Kasumi-1 (cell line): ENCODE measurements at places on chromosomes 16 and 17.

GRCh38 chr17:19424934-19425868 is 14.2 kb downstream of the RNF112 start:
- DNase-seq: no peak

- peak; percentile 99 for DNase-seq
These were observed 806 bp upstream of the CYB561 start for GRCh38 chr17:63446753-63447470.

DNA sequence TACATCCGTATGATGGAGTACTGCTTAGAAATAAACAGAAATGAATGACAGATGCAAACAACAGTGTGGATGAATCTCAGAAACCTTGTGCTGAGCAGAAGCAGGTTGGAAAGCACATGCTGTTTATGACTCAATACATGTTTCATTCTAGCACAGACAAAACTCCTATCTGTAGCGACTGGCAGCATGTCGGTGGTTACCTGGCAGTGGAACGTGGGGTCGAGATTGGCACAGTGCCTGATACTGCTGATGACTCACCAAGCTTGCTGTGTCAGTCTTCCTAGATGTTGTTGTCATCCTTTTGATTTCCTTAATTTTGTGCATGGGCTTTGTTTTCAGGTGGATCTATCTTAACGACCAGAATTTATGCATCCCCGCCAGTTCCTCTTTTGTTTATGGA is 62.1 kb downstream of the GAN start:
- DNase-seq: no peak

GRCh38 chr17:79739148-79740062 is 8.7 kb downstream of the ENPP7 start:
- no peak for DNase-seq

GRCh38 chr16:14063618-14064581 is 7.2 kb upstream of the MRTFB start:
- DNase-seq: no peak

DNA sequence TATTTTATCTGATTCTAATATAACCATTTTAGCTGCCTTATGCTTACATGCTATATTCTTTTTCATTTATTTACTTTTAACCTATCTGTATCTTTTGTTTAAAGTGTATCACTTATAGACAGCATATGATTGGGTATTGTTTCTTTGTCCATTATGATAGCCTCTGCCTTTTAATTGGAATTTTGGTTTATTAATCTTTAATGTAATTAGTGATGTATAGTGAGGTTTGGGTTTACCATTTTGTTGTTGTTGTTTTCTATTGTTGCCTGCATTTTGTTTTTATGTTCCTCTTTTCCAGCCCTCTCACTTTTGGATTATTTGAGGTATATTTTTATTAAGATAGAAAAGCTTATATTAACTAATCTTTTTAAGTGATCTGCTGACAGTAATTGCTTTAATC is 59.4 kb downstream of the NLK start:
- DNase-seq: no peak

DNA sequence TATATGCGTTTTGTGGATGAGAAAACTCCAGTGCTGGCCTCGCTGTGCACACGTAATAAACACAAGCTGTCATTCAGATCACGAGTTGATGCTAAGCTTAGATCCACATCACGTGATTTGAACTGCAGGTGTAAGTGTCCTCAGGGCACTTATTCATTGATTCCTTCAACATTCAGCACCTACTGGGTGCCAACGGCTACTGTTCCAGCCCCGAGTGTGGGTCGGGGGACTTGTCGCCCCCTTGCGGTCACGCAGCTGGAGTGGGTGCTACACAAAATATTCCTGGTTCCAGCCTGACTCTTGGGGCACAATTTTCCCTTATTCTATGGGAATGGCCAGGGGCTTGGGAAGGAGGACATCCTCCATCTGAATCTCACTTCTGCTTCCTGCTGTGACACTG is 29.9 kb upstream of the GINS2 start:
- no peak for DNase-seq

GRCh38 chr16:12092544-12092921 is 116.0 kb downstream of the SNX29 start:
- no peak for DNase-seq

GRCh38 chr16:62280506-62280905 is 244.3 kb upstream of the CDH8 start:
- DNase-seq: no peak

- no peak for DNase-seq
These were observed 11.0 kb downstream of the SGCA start for GRCh38 chr17:50176559-50177357.

GRCh38 chr17:79955167-79955549 is 80.5 kb downstream of the TBC1D16 start:
- DNase-seq: no peak

DNA sequence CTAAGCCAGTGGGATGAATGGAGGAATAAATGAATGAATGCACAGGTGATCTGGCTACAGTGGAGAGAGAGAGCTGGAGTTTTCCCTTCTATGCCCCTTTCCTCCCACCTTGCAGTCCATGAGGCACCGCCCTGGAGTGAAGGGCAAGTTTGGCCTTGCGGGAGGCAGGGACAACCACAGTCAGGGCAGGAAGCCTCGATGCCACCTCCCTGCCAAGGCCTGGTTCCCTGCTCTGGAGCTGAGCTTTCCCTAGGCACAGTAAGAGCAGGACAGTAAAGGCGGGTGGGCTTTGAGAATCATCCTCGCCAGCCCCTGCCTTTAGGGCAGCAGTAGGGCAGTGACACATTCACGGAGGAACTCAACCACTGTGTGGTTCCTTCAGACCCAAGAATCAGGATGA is 72.6 kb downstream of the RBFOX3 start:
- no peak for DNase-seq

DNA sequence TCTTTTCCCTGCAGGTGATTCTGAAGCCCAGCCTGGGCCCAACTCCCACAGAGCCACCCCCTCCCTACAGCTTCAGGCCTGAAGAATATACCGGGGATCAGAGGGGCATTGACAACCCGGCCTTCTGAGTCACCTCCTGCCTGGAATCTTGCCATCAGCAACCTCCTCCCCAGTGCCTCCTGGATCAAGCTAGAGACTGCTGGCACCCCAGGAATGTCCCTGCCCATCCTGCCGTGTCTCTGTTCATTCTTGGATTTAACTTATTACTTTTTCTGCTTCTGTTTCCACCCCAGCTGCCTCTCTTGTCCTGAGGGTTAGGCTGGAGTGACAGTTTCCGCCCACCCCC is 4.9 kb downstream of the TMEM92 start:
- DNase-seq: no peak
